ENCODE measurements at places on chromosomes 3 and 15.

GRCh38 chr15:70715840-70716485 lies 47.4 kb downstream of the UACA start:
- no peak for DNase-seq

- DNase-seq, result no peak
Observed at GRCh38 chr3:62128051-62128450, 245.3 kb downstream of the FEZF2 start.

- DNase-seq, result no peak
Observed at GRCh38 chr3:166637984-166638530, 742.0 kb downstream of the ZBBX start.

DNA sequence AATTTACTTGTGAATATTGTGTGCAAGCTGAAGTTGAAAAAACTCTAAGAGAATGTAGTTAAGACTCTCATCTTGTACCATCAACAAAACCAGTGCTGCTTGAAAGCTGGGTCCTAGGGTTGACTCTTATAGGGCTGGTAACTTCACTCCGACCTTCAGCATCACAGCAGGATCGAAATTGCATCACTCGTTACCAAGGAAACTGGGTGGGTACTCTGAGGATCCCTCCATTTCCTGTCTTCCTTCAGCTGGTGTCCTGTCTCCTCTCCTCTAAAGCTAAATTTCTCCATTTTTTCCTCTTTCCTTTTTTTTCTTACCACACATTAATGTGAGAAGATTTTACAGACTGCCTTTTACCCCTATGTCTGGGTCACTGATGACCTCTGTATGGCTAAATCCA lies 3.0 kb upstream of the APH1B start:
- DNase-seq, result no peak

- DNase-seq, result no peak
Observed at GRCh38 chr3:46383951-46384330, 13.2 kb downstream of the CCR5 start.

- no peak for DNase-seq
Observed at GRCh38 chr15:48965972-48966371, 2.3 kb upstream of the SHC4 start.

- DNase-seq, result no peak
Observed at GRCh38 chr3:187758318-187758955, 13.2 kb upstream of the BCL6 start.

GRCh38 chr15:70479785-70480184 lies 283.6 kb downstream of the UACA start:
- no peak for DNase-seq

- no peak for DNase-seq
Observed at GRCh38 chr3:143187111-143187510, 67.5 kb downstream of the CHST2 start.

- no peak for DNase-seq
Observed at GRCh38 chr3:127053979-127054378, 71.1 kb downstream of the PLXNA1 start.

DNA sequence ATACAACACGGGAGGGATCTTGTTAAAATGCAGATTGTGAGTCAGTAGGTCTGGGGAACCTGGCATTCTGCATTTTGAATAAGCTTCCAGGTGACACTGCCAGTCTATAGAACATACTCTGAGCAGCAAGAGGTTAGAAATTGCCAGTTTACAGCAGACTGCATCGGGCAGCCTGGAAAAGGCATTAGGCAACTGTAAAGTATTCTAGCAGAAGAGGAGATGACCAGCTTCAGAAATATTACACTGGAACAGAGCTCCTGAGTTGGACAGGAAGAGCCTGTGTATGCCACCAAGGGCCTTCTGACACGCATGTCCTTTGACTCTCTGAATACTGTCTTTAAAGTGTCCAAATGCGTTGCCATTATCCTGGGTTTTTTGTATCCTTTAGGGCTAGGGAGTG lies 2.5 kb upstream of the ACAN start:
- no peak for DNase-seq

GRCh38 chr3:19945969-19946831 lies 697 bp upstream of the RAB5A start:
- no peak for DNase-seq

- no peak for DNase-seq
Observed at GRCh38 chr3:42697289-42698051, 5.1 kb downstream of the HHATL start.

DNA sequence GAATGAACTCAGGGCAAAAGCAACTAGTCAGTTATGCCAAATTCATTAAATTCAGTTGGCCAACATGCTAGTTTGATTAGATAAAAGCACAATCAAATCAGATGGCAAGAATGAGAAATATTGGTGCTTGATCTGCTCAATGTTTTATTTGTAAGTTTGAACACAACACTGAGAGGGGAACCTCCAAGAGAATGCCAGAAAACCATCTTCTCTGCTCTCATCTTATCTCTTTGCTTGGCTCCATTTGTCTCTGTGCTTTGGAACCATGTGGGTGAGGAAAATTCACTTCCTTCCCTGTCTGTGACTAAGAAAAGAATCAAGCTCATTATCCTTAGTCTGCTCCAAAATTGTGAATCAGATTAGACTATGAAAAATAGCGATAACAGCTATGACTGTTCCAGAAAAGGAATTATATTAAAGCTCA lies 43.6 kb upstream of the DCBLD2 start:
- no peak for DNase-seq

GRCh38 chr3:20406611-20407011 lies 220.6 kb upstream of the SGO1 start:
- no peak for DNase-seq

DNA sequence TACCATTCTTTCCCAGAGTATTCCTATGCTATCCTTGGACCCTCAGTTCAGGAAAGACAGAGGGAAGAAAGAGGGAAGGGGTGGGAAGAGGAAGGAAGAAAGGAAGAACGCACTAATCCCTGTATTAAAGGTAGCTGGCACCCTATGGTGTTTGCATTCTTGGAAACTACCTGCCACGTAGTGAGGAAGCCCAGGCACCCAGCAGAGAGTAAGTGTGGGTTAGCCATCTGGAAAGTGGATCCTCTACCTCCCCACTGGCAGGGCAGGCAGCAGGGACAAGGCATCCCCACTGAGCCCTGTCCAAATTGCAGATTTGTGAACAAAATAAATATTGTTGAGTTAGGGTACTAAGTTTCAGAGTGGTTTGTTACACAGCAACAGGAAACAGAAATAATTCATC lies 8.8 kb downstream of the RBP1 start:
- no peak for DNase-seq

- no peak for DNase-seq
Observed at GRCh38 chr3:66625505-66626216, 124.8 kb upstream of the LRIG1 start.

Data from NCI-H187 (cell line).